ENCODE measurements at places on chromosomes 2 and 18.

DNA sequence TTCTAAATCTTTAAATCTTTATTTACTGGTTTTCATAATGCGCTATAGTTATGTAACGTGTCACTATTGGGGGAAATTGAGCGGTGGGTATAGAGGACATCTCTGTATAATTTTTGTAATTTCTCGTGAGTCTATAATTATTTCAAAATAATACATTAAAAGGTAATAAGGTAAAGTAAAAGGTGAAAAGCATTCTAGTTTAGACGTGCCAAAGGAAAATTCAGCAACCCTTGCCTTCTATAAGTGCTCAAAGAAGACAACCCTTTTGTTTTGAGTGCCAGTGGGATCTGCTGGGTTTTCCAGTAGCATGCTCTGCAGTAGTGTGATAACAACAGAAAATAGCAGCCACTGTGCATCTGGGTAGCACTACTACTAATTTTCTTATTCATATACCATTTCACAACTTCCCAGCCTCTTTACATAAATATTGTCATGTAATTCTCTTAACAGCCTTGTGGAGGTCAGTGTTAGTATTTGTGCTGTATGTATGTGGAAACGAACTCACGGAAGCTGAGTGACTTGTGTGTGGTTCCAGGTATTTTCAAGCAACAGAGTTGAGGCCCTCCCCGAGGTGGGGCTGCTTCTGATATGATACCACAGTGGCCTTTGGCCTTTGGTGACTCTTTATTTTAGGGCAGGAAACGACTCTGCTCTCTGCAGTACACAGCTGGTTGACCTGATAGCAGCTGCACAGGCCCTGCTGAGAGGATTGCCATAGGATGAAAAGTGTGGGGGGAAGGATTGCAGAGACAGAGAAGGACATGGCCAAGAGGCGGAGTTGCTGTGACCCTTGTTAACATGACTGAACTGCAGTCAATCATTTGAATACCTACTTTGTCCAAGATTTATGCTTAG, 104.5 kb downstream of the TDRD15 start:
- no peak for DNase-seq

DNA sequence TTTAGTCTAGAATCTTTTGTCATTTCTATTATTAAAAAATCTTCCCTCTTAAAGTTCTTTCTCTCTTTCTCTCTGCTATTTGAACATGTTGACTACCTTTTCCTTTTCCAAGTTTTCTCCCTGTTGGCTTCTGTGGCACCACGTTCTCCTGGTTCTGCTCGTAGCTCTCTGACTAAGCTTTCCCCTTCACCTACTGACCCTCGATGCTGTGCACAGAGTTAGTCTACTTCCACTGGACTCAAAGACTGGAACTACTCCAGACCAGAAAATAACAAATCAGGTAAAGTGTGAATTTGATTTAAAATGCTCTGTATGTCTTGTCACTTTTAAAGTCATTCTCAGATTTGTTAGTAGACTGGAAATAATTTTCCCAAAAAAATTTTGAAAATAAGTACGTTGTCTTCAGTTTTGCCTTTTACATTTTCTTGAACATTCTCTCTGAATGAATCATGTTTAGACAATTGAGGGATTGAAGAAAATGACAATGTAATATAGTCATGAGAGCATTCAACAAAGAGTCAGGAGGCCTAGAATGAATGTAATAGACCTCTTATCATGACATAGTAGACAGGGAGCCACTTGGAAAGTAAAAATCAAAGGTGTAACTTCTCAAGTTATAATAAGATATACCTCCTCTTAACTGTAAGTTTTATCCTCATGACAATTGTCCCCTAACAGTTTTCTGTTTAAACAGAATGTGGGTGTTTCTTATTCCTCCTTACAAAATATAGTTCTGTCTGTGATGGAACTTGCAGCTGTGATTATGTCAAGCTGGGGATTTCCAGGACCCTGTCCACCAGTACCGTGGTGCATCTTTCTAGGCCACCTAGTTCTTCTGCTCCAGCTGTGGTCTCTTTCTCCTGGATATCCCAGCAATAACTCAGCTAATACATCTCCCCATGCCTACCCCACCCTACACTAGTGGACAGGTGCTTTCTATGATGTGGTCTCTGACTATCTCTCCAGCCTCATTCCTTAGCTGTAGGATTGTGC, 25.5 kb downstream of the ITPRID2 start:
- no peak for DNase-seq

- no peak for DNase-seq
Observed at GRCh38 chr2:112880091-112880531, 30.9 kb upstream of the IL37 start.

DNA sequence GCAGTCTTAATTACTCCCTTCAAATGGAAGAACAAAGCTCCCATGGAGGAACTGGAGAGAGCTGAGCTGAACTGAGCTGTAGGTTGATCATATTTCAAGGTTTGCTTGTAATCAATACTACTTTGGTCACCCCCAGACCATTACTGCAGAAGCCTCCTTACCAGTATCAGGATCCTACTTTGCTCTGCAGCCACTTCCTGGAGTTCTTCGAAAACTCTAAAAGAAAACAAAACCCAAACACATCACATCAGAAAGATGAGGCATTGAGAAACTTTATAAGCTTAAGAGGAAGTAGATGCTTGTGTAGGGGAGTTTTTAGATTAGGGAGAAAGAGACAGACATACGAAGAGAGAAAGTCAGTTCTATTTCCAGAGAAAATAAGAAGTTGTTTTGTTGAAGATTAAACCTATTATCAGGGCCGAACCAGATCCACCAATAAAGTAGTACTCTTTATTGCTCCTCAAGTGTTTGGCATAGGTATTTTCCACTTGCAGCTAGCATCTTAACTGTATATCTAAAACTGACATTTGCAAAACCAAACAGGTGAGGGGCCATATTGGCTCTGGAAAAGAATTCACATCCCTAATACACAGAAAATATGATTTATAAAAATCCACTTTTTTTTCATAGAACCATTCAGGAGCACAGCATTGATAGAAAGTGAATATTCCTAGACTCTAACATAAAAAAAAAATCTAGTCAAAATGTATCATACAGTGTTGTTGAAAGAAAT, 166.9 kb upstream of the KLF7 start:
- DNase-seq, result no peak

DNA sequence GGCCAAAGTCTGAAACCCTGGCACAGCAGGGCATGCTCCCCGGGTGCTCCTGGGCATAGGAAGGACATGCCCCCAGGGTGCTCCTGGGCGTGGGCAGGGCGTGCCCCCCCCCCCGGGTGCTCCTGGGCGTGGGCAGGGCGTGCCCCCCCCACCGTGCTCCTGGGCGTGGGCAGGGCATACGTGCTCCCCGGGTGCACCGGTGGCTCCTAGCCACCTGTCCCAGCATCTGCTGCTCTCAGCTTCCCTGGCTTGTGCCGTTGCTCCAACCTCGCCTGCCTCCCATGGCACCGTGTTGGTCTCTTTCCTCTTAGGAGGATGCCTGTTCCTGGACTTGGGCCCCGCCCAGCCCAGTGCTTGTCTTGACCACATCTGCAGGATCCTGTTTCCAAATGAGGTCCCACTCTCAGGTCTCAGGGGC, 95.6 kb upstream of the CTDP1 start:
- peak; percentile 30 for DNase-seq

DNA sequence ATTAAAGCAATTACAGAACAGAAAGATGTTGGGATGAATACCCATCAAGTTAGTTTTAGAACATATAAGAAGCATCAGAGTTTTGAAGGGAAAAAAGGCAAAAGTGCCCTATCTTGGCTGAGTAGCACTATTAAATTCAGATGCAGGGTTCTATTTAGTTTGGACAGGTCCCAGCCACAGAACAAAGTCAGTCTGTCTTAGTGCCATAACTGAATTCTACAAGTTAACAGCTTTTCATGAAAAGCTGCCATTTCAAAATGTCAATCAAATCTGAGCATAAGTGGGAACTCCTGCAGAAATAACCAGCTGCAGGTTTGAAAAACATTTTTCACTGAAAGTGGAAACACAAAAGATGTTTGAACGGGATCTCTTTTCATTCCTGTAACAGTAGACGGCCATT, 160.4 kb downstream of the SRBD1 start:
- DNase-seq, result no peak

DNA sequence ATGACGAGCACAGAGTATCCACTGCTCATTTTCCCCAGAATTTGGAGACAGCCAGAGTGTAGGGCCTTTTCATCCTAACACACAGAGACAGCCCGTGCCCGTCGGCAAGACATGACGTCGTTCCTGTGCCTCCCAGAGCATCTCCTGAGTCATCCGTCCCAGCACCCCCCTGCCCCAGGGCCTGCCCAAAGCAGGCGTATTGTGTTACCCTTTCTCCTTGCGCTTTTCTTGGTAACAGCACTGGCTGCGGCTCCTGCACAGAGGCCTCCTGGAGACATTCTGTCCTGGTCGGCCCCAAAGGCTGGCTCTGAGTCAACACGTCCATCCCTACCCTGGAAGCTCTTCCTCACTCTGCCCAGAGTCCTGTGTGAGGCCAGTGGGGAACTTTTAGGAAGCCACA, 217.1 kb downstream of the KLHL29 start:
- DNase-seq, result no peak

DNA sequence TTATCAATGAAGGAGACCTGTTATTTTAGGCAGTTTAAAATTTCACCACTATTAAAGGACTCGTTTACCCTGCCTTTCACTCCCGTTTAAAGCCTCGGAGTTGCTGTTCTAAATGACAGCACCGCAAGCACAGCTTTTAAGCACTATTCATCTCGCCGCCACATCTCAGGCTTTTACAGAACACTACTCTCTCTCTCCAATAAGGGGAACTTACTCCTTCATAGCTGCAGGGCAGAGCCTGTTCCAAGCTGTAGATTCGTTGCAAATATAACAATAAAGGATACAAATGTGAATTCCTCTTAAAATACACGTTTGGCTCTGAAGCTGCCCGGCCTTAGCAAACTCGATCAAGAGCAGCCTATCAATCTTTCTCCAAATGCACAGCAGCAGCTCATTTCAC, 271.8 kb downstream of the ZNF521 start:
- no peak for DNase-seq

GRCh38 chr2:10260130-10260529, 42.6 kb upstream of the HPCAL1 start:
- no peak for DNase-seq

- DNase-seq, result no peak
Observed at GRCh38 chr2:207290833-207291624, 125.3 kb upstream of the KLF7 start.

DNA sequence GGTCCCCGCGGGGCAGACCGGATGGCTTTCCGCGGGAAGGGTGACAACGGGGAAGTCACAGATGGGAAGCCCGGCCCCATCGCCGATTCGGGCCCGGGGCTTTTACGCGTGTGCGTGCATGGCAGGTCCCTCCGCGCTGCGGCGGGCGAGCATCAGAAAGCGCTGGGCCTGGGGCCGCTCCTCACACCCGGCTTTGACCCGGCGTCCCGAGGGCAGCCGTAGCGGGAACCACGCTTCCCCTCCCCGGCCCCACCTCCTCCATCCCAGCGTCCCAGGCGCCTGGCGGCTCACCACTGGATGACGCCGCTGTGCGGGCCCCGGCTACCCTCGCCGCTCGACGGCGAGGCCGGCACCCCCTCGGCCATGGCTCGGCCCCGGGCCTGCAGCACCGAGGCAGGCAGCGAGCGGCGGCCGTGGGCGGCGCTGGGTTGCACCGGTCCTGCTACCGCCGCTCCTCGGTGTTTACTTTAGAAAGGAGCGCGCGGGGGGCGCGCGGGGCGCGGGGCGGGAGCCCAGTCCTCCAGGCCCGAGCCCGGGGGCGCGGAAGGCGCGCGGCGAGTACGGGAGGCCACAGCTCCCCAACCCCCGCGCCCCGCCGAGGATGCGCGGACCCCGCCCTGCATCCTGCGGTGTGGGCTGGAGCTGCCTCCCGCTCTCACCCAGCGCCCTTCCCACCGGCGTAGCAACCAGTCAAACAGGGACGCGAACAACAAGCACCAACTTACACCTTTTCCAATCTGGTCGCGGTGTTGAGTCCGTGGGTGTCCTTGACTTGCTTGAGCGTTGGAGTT, 806 bp downstream of the RFX8 start:
- no peak for DNase-seq

DNA sequence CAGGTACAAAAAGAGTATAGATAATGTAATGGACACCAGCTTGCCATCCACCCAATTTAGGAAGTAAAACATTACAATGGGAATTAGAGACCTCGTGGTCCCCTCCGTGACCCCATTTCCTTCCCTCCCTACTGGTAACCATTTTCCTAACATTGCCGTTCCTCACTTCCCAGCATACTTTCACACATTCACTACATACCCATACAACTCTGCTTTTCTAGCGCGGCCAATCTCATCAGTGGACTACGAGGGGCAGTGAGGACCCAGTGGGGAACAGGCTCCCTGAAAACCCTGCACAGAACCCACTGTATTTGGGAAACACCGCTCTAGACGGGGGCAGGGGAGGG, 1.1 kb downstream of the ENOSF1 start:
- DNase-seq, result no peak

DNA sequence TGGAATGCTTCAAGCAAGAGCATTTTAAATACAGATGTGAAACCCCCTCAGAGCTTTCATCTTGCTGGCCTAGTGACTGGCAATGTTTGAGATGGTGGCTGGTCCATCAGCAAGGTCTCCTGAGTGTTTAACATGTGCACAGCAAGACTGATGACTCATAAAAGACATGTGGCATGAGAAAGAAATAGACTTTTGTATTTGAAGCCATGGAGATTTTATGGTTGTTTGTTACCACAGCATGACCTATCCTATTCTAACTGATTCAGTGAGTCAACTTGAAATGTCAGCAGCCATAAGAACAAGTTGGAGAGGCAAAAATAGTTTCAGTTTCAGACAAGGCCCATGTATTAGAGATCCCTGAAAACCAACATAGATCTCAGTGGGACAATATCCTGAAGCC, 154.7 kb upstream of the LYPD1 start:
- DNase-seq, result no peak

DNA sequence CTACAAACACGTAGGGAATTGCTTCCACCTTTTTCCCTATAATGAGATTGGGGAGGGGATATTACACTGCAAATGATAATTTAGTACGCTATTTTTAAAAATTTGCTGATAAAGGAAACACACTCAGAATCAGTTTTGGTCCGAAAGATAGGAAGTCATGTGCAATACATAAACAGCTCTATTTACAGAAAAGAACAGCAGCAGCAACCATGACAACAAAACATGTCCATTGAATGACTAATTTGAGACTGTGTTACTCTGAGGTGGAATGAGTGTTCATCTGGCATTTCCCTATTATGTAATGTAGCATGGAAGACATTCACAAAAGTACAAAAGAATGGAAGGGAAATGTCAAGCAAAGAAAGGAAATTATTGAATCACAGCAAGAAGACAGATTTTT, 337.2 kb downstream of the NBAS start:
- no peak for DNase-seq
